Stromal cell of bone marrow (primary cell): ENCODE measurements at places on chromosomes 5 and 9.

DNA sequence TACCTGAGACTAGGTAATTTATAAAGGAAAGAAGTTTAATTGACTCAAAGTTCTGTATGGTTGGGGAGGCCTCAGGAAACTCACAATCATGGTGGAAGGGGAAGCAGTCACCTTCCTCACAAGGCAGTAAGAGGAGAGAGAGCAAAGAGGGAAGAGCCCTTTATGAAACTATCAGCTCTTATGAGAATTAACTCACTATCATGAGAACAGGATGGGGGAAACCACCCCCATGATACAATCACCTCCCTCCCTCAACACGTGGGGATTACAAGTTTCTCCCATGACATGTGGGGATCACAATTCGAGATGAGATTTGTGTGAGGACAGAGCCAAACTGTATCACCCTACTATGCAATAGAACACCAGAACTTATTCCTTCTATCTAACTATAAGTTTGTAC, 27.9 kb downstream of the CD274 start:
- DNase-seq, result no peak

- peak; percentile 30 for DNase-seq
Observed at GRCh38 chr9:121498487-121499176, 1.0 kb downstream of the GGTA1 start.

GRCh38 chr5:143471666-143472464, 68.4 kb upstream of the NR3C1 start:
- no peak for DNase-seq

DNA sequence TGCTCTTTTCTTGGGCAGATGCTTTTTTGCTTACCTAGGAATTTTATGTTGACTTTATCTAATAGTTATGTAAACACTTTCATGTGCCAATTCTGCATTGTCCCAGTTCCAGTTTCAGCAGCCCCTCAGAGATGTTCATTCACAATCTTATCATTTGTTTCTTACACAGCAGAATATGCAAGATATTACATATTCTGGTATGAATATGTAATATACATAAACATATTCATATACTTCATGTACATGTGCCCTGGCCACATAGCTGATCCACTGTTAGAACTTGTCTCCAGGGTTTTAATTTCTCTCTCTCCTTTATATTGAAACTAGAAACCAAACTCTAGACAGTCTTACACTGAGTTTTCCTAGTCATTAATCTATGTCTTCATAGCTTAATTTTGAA, 90.2 kb upstream of the PARP8 start:
- no peak for DNase-seq
